Frontal cortex (tissue), 4 donors: ENCODE measurements at places on chromosomes 2 and 18. TPM values are rescaled to one million over a fixed set of nuclear protein-coding genes. Genes with fewer than 3 reads are reported as not detected.

- no peak for DNase-seq
These were observed 52.4 kb upstream of the UPP2 start for GRCh38 chr2:158049129-158049855.

ALLC gene
- total RNA-seq, result under 0.01 TPM

CHRNG gene
- not detected for total RNA-seq

GRCh38 chr18:46809145-46809544, 52.3 kb upstream of the ST8SIA5 start:
- DNase-seq, result no peak

- DNase-seq, result no peak
These were observed 43.2 kb downstream of the SDC1 start for GRCh38 chr2:20181761-20182160.

GRCh38 chr2:239246723-239247122, 154.1 kb downstream of the HDAC4 start:
- DNase-seq, result no peak
